Transverse colon (tissue), 4 donors: ENCODE measurements at places on chromosomes 5 and 9.

GRCh38 chr5:74325866-74326265 is 314.7 kb downstream of the ENC1 start:
- no peak for DNase-seq
- H3K27ac ChIP-seq = no peak overlapping the region
- peaks cover 16% of the 10 kb centered on the region for H3K4me1 ChIP-seq
- no peaks in the 10 kb centered on the region for H3K36me3 ChIP-seq
- H3K27me3 ChIP-seq = no peaks in the 10 kb centered on the region

DNA sequence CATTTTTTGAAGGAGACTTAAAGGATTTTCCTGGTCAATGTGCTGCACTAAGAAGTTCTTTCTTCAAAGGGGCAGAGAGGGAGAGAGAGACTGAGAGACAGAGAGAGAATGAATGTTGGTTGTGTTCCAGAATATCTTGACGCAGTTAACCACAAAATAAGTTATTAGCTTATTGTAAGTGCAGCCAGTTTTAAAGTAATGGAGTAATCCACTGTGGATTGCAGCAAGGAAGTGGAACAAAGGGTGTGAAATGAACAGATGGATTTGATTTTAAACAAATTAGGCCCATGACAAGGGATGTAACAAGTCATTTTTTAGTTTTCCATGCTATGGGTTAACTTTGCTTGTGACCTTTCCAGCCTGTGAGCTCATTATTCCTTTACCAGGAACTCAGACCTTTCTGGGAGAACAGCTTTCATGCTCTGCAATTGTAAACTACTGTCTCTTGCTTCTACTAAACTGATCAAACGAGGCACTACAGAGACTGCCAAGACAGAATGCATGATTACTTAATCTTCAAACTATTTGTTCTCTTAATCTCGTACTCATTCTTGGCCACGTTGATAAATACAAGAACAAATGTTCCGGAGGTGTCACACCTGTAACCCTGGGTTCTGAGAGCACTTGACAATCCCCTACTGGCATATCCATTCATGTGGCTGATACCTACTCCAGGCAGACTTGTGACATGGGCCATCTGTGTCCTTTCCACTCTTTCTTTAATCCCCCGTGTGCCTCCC is 131.1 kb downstream of the TLE1 start:
- no peaks in the 10 kb centered on the region for H3K36me3 ChIP-seq
- no peak overlapping the region for H3K27ac ChIP-seq
- no peaks in the 10 kb centered on the region for H3K27me3 ChIP-seq
- no peak overlapping the region for H3K4me3 ChIP-seq

DNA sequence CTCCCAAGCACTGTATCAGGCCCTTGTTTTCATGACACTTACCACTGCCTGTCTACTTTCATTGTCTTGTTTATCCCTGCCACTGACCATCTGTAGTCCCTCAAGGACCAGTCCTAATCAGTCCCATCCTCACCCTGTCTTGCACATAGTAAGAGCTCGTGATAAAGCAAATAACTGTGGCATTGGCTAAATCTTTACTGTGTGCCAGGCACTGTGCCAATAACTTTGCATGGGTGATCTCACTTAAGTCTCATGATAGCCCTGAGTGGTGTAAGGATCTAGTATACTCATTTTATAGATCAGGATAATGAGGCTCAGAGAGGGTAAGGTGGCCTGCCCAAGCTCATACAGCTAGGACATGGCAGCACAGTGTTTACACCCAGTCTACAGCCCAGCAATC is 5.6 kb downstream of the CDX1 start:
- peak overlapping the region; percentile 10 for H3K27ac ChIP-seq
- no peak overlapping the region for H3K4me3 ChIP-seq
- peaks cover 39% of the 10 kb centered on the region for H3K4me1 ChIP-seq
- H3K36me3 ChIP-seq = no peaks in the 10 kb centered on the region
- H3K27me3 ChIP-seq = peaks cover 8% of the 10 kb centered on the region
- no peak for DNase-seq

DNA sequence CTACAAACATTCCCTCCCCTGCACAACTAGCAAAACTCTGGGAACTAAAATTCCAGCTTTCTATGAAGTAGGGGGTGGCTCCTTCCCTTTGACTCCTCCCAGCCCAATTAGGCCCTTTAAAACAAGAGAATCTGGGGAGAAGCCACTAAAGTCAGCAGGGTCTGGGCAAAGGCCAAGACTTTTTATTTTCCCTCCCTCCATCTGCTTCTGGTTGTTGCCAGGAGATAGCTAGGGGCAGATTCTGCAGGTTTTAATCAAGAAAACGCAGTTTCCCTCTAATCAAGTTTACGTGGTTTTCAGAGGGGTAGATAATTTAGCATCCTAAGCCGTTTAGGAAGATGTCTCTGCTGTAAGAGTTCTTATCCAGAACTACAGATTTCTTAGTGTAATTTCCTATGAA is 114.5 kb upstream of the CDH6 start:
- H3K4me1 ChIP-seq = no peaks in the 10 kb centered on the region
- H3K4me3 ChIP-seq = no peak overlapping the region
- H3K27me3 ChIP-seq = no peaks in the 10 kb centered on the region
- H3K27ac ChIP-seq = no peak overlapping the region

GRCh38 chr9:75083188-75083970 is 4.6 kb downstream of the NMRK1 start:
- no peaks in the 10 kb centered on the region for H3K36me3 ChIP-seq
- H3K27ac ChIP-seq = peak overlapping the region; percentile 50
- H3K27me3 ChIP-seq = no peaks in the 10 kb centered on the region

- H3K27ac ChIP-seq = no peak overlapping the region
- H3K36me3 ChIP-seq = no peaks in the 10 kb centered on the region
- DNase-seq = no peak
- no peaks in the 10 kb centered on the region for H3K4me1 ChIP-seq
- no peak overlapping the region for H3K4me3 ChIP-seq
Observed at GRCh38 chr5:153308282-153308681, 182.2 kb upstream of the GRIA1 start.

DNA sequence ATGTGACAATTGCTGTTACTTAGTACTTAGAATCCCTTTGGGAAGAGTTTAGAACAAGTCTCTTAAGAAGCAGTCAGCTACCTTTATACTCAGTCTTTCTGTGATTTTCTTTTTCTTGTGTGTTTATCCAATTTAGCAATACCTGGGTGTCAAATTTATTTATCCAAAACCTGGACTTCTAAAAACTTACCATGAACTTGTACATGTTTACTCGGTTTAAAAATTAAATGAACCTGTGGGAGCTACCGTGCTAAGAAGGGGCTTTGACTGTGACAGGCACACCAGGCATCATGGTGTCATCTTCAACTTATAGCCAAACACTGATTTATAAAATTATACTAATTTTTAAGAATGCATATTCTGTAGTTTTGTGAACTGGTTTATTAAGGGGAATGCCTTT is 96.5 kb downstream of the XRCC4 start:
- H3K4me1 ChIP-seq = no peaks in the 10 kb centered on the region
- H3K27ac ChIP-seq = no peak overlapping the region
- no peaks in the 10 kb centered on the region for H3K27me3 ChIP-seq
- no peaks in the 10 kb centered on the region for H3K36me3 ChIP-seq
- no peak overlapping the region for H3K4me3 ChIP-seq
- DNase-seq = no peak

- H3K27ac ChIP-seq = no peak overlapping the region
- H3K36me3 ChIP-seq = no peaks in the 10 kb centered on the region
- H3K27me3 ChIP-seq = no peaks in the 10 kb centered on the region
- no peak for DNase-seq
- no peak overlapping the region for H3K4me3 ChIP-seq
- peaks cover 2% of the 10 kb centered on the region for H3K4me1 ChIP-seq
Observed at GRCh38 chr9:127091526-127091925, 30.9 kb downstream of the ANGPTL2 start.
